ENCODE measurements at places on chromosomes 1 and 21. TPM values are rescaled to one million over a fixed set of nuclear protein-coding genes. Genes with fewer than 3 reads are reported as not detected.

LCE1C gene
- not detected for total RNA-seq

CD5L gene
- not detected for total RNA-seq

SPRR2A gene
- total RNA-seq, result not detected

TTC39A gene
- 1.5 TPM for total RNA-seq

IFI16 gene
- total RNA-seq, result 99.4 TPM

SERTAD4 gene
- 0.29 TPM for total RNA-seq

ZBTB18 gene
- total RNA-seq, result 4.8 TPM

CC2D1B gene
- 43.7 TPM for total RNA-seq
